ENCODE measurements at places on chromosomes 2 and 18. TPM values are rescaled to one million over a fixed set of nuclear protein-coding genes. Genes with fewer than 3 reads are reported as not detected.

GRCh38 chr2:173290518-173290917 lies 64.2 kb upstream of the CDCA7 start:
- no peaks in the 10 kb centered on the region for H3K27me3 ChIP-seq
- no peaks in the 10 kb centered on the region for H3K36me3 ChIP-seq
- H3K4me1 ChIP-seq = no peaks in the 10 kb centered on the region
- no peak for DNase-seq
- H3K27ac ChIP-seq = no peak overlapping the region
- H3K4me3 ChIP-seq = no peak overlapping the region

DNA sequence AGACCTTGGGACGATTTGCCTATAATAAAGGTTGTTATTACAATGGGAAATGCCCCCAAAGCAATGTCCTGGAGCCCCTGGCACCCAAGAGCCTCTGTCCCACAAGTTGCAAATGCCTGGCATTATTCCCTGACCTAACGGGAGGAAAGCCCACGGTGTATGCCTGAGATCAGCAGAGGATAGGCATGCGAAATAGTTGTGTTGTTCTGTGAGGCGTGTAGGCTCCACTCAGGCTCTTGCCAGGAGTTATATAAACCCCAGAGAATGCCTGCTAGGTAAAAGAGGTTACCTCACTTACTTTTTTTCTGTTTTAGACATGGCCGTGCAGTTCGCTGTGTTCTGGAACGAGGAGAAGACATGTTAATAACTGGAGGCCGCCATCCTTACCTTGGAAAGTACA lies 52.1 kb downstream of the AOX1 start:
- no peaks in the 10 kb centered on the region for H3K27me3 ChIP-seq
- peaks cover 1% of the 10 kb centered on the region for H3K36me3 ChIP-seq
- peaks cover 7% of the 10 kb centered on the region for H3K4me1 ChIP-seq
- H3K27ac ChIP-seq = no peak overlapping the region
- DNase-seq = no peak

GRCh38 chr2:15337996-15338666 lies 223.0 kb downstream of the NBAS start:
- no peak for DNase-seq
- H3K4me3 ChIP-seq = no peak overlapping the region
- no peaks in the 10 kb centered on the region for H3K27me3 ChIP-seq

DNA sequence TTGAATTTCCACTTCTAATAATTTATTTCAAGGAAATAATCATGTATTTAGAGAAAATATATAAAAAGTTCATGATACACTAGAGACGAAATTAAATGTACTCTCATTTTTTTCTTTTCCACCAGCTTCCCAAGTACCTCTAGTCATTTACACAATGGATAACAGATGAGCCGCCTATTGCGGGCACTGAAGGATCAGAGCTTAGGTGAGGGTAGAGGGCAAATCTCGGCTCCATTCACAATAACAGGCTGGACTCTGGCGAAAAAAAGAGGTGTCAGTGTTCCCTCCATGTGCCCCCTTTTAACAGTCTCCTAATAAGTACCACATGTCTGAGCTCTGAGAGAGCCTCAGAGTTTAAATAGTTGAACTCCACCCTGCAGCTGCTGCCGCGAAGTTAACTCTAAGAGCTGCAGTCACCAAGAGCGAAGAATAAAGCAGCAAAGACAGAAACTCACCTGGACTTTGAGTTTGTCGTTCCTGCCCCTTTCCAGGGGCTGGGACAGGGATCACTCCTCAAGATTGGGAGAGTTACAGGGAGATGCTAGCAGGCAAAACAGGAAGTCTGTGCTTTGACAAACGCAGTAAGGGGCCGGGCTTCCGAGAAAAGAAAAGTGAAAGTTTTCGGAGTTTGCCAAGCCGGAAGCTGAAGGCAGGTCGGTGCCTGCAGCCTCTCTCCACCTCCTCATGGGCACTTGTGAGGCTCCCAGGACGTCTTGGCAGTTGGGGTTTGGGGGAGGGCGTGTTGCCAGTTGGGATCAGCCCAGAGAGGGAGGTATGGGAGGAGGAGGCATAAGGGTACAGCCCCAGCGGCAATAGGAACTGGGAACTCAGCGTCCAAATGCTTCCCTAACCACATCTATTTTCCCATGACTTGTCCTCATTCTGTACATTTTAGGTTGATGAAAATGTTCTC lies at the start of gene SP110:
Gene SP110 (minus strand): TSS at position 566 of the 913 bp plus-strand sequence. CDS start 3,057 bp downstream, outside the sequence.
- H3K27ac ChIP-seq = peak within 1 kb of the TSS; percentile 96
- peak; percentile 92 for DNase-seq
- H3K4me1 ChIP-seq = no peaks in the 10 kb centered on the region
- no peaks in the 10 kb centered on the region for H3K27me3 ChIP-seq
- peaks cover 10% of the 10 kb centered on the region for H3K36me3 ChIP-seq

DNA sequence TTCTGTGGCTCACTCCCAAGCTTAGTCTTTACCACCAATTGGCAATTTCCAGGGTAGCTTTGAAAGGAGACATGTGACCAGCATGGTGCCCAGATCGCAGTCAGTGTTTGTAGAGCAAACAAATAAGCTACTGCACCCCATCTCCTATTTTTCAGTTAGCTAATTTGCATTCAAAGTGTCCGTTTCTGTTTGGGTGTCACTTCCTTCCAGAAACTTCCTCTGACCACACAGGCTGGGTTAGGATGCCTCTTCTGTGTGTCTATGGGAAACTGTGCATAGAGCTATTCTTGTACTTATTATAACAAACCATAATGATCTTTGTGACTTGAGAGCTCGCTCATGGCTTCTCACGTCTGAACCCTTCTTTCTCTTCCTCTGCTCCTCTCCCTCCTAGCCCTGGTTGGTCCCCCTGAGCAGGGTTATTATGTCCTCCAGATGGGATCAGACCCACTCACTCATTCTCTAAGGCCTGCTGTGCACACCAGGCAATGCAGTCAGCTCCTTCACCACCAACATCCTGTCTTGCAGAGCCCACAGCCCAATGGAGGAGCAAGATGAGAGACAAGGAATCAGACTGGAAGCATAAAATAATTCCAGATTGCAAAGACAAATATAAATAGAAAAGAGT lies 101.2 kb upstream of the ALK start:
- no peak overlapping the region for H3K27ac ChIP-seq
- no peak for DNase-seq
- H3K36me3 ChIP-seq = no peaks in the 10 kb centered on the region
- H3K4me3 ChIP-seq = no peak overlapping the region
- no peaks in the 10 kb centered on the region for H3K27me3 ChIP-seq
- no peaks in the 10 kb centered on the region for H3K4me1 ChIP-seq

DNA sequence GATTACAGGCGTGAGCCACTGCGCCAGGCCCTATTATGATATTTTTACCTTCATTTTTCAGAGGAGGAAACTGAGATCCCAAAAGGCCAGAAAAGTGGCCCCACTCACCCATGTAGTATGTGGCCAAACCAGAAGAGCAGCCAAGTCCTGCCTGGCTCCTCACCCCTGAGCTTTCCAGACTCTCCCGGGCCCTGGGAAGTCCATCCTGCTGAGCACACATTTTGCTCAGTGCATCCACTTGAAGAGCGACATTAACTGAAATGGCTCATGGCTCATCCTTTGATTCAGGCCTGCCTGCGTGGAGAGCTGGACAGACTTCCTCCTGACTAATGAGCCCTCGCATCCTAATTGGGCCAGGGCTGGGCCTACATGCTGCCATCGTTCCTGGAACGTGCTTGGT lies 9.5 kb upstream of the NGEF start:
- H3K4me3 ChIP-seq = no peak overlapping the region
- no peaks in the 10 kb centered on the region for H3K36me3 ChIP-seq
- no peaks in the 10 kb centered on the region for H3K27me3 ChIP-seq
- H3K4me1 ChIP-seq = no peaks in the 10 kb centered on the region
- DNase-seq = no peak

RAB6D gene
- total RNA-seq = not detected

DNA sequence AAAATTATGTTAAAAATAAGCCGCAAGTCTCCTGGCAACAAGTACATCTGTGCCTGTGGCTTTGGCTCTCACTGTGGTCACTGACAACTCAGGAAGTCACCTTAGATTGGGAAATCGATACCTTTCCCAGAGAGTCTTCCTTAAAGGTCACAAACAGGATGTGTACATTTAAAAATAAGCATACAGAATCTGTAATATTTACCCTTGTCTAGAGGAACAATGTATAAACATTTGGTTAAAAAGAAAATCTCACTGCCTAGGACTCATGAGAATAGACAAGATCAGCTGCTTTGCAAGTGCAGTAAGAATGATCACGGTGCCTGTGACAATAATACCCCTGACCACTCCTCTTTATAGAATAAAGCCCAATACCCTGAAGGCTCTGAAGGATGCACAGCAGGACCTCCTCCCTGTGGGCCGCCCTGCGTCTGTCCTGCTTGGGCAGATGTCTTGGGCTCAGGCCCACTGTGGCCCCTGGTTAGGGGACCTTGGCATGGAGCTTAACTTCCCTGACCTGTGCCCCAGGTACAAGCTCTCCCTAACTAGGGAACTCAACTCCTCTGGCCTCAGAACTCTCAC lies 98.0 kb upstream of the MGAT4A start:
- H3K27me3 ChIP-seq = peaks cover under 1% of the 10 kb centered on the region
- H3K4me1 ChIP-seq = no peaks in the 10 kb centered on the region
- no peak overlapping the region for H3K4me3 ChIP-seq
- H3K36me3 ChIP-seq = no peaks in the 10 kb centered on the region
- DNase-seq = no peak
- no peak overlapping the region for H3K27ac ChIP-seq

GRCh38 chr2:51612387-51612786 lies 580.5 kb upstream of the NRXN1 start:
- no peaks in the 10 kb centered on the region for H3K27me3 ChIP-seq
- H3K27ac ChIP-seq = no peak overlapping the region
- DNase-seq = no peak
- H3K4me1 ChIP-seq = no peaks in the 10 kb centered on the region
- no peaks in the 10 kb centered on the region for H3K36me3 ChIP-seq

- peaks cover 5% of the 10 kb centered on the region for H3K27me3 ChIP-seq
- H3K27ac ChIP-seq = peak overlapping the region; percentile 98
- no peaks in the 10 kb centered on the region for H3K36me3 ChIP-seq
- H3K4me3 ChIP-seq = no peak overlapping the region
- peak; percentile 73 for DNase-seq
Measured at GRCh38 chr18:34493099-34493544, 217.0 kb upstream of the DTNA start.

GRCh38 chr2:208608122-208608835 lies 201.7 kb downstream of the PTH2R start:
- no peaks in the 10 kb centered on the region for H3K27me3 ChIP-seq
- H3K4me3 ChIP-seq = no peak overlapping the region
- no peak for DNase-seq
- no peaks in the 10 kb centered on the region for H3K36me3 ChIP-seq

OTOF gene
- not detected for total RNA-seq

- H3K27ac ChIP-seq = no peak overlapping the region
- no peak overlapping the region for H3K4me3 ChIP-seq
- H3K36me3 ChIP-seq = no peaks in the 10 kb centered on the region
- H3K4me1 ChIP-seq = no peaks in the 10 kb centered on the region
- DNase-seq = no peak
- H3K27me3 ChIP-seq = no peaks in the 10 kb centered on the region
Measured at GRCh38 chr2:13638181-13638580, 921.4 kb downstream of the TRIB2 start.

DNA sequence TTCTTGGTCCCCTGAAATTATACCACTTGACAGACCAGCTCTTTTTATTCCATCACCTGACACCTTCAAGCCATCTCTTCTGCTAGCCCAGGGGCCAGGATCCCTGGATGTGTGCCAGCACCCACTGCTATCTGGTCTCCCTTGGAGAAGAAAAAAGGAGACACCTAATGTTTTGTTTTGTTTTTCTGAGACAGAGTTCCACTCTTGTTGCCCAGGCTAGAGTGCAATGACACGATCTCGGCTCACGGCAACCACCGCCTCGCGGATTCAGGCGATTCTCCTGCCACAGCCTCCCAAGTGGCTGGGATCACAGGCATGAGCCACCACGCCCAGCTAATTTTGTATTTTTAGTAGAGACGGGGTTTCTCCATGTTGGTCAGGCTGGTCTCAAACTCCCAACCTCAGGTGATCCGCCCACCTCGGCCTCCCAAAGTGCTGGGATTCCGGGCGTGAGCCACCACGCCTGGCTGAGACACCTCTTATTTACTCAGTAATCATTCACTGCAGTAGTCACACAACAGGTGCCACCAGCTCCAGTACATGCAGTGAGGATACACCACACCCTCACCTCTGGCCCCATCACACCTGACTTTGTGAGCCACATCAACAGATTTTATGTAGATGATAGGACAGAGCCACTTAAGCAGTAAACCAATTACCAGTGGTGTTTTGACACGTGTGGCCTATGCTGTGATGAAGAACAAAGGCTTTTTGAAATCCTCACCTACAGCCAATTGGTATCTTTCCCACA lies 42.8 kb upstream of the PCBP1 start:
- no peak for DNase-seq
- no peaks in the 10 kb centered on the region for H3K4me1 ChIP-seq
- H3K27ac ChIP-seq = no peak overlapping the region
- no peak overlapping the region for H3K4me3 ChIP-seq

DPP4 gene
- total RNA-seq = 27.7 TPM

DNA sequence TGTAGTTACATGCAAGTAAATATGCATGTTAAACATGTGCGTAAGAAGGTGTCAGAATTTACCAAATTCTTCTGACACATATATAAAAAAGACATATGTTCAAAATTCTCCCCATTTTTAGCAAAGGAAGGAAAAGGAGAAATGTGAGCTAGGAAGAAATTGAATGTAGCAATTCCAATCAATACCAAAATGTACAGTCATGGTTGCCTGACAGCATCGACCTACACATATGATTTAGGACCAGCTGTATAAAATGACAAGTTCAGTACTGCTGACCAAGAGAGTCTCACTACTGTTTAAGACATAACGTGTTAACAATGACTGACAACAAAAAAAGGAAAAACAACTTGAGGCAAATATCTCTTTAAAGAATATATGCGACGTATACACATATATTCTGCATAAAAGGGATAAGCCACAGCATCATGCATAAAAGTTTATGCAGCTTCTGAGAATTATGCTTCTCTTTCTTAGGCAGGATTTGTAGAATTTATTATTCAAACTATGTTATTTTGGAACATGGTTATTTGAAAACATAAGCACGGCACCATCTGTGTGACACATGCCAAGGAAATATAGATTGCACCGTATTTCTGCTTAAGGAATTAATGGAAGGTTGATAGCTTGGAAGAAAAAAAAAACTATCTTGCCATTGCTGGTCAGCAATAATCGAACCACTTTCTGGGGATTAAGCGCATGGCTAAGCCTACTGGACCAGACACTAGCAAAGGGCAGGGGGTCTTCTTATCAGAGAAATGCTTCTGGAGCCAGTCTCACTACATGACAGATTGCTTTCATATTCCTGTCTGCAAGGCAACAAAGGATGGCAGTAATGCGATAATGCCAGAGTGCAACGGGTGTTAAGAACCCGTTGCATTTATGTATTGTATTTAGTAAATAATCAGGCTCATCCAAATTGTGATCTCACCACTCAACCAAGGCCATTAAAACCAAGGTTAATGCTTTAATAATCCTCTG lies 154.0 kb downstream of the WDPCP start:
- peaks cover 3% of the 10 kb centered on the region for H3K36me3 ChIP-seq
- H3K4me1 ChIP-seq = no peaks in the 10 kb centered on the region
- no peak overlapping the region for H3K27ac ChIP-seq
- DNase-seq = no peak

INPP5D gene
- 24.9 TPM for total RNA-seq

Data from lung (tissue), 17 donors.